ENCODE measurements at places on chromosomes 2 and 18.

DNA sequence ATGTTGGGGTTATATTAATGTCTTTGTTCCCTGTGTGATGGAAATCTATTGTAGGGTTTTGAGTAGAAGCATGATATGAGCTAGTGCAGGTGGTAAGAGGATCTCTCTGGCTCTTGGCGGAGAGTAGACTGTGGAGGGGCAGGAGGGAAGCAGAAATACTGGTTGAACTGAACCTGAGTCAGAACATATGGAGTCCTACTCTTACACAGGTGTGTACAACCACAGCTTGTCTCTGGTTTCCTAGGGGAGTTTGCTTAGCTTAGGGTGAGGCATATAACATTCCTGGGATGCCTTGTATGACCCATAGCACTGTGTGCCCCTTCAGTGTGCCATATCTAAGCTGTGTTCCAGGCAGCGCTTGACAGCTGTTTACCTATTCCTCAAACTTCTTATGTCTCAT, 97.3 kb upstream of the GCFC2 start:
- no peak for DNase-seq

DNA sequence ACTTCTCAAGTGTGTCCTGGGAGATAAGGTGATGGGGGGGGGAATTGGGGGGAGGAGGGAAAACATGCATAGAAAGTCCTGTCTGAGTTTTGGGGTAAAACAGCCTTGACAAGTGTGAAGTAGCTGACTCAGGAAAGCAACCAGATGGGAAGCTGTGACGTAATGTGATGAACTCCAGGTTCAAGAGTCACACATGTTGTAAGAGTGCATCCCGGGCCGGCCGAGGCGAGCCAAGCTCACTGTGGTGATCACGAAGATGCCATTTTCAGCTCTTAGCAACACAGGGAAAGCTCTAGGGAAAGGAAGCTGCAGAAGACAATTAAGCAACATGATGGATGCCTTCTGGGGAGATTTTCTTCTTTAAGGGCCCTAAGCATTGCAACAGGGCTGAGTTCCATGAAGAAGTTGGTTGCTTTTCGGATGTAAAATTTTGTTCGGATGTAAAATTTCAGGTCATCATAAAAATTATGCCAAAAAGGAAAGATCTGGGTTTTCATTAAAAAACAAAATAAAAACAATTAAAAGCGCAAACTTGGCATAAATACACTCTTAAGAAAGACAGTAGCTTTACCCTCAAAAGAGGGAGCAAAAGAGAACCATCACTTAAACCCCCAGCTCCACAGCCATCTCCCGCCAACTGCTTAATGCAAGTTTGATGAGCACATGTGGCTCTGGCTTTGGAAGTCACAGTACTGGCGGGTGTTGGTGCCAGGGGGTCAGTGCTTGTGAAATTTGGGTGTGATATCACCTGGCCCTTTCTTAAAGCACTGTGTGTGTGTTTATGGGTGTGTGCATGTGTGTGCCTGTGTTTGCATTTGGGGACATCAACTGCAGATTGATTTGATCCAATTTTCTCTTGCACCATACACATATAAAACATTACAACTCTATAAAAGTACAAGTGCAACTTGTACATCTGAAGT, 19.1 kb downstream of the SERTAD2 start:
- DNase-seq = no peak

- DNase-seq = no peak
Measured at GRCh38 chr2:133661392-133661791, 93.1 kb upstream of the NCKAP5 start.

GRCh38 chr18:5389356-5389755, 93.8 kb upstream of the ZBTB14 start:
- DNase-seq = no peak

DNA sequence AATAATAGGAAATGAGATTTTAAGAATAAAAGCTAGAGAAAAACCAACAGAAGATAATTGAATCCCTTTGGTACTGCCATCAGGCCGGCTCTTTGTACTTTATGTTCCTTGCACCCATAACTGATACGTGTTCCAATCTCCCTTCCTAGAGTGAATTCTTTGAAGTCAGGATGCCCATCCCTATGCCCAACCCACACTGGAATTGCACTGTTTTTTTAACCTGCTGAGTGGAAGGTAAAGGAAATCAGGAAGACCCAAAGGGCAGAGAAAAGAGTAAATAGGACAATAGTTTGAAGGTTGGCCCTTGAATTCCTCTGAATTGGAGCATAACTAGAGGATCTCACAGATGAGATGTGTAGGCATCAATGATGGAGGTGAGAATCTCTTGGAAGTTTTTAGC, 4.4 kb upstream of the ATG16L1 start:
- DNase-seq = no peak

- DNase-seq = no peak
Measured at GRCh38 chr2:8138923-8139667, 542.8 kb upstream of the ID2 start.

GRCh38 chr18:76619261-76619620, 124.2 kb upstream of the ZNF516 start:
- no peak for DNase-seq

- no peak for DNase-seq
Measured at GRCh38 chr2:69073928-69074570, 61.1 kb downstream of the ANTXR1 start.

GRCh38 chr2:106943468-106944200, 57.7 kb upstream of the ST6GAL2 start:
- no peak for DNase-seq

GRCh38 chr18:23243178-23243577, 107.9 kb downstream of the CABLES1 start:
- no peak for DNase-seq

GRCh38 chr2:204114295-204115136, 178.0 kb downstream of the ICOS start:
- no peak for DNase-seq

GRCh38 chr2:70160545-70160944, 30.3 kb downstream of the C2orf42 start:
- peak; percentile 34 for DNase-seq
